ENCODE measurements at places on chromosomes 3 and 15.

DNA sequence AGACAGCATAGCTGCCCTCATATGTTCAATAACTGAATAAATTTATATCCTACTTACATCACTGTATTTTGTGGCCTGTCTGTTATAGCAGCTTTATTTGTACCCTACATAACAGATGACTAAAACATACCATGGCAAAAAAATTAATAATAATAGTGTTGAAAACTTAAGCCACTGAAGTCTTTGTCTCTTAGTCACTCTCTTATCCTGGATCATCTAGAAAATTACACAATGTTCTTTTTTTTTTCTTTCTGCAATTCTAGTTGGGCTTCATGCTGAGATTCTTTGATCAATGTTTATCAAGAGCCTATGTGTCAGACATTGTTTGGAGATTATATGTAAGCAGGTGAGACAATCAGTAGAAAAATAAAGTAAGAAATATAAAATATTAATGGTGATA lies 519.3 kb upstream of the ARPP21 start:
- DNase-seq = no peak

GRCh38 chr3:78963771-78964170 lies 804.0 kb downstream of the ROBO1 start:
- no peak for DNase-seq

DNA sequence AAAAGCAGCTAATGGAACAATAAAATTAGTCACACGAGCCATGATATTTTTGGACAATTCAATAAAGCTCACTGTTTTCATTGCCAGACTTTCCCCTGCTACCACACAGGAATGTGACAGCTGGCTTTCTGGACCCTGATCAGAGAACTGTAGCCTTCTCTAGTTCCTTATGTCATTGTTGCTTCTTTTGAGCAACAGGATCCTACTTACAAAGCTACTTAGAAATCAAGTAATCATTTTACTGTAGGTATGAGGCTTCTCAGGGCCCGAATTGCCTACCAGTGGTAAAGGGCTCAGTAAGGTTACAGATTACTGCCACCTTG lies 94.3 kb upstream of the AADACL2 start:
- DNase-seq = no peak

- no peak for DNase-seq
Measured at GRCh38 chr3:10763248-10763620, 52.8 kb upstream of the SLC6A11 start.

- DNase-seq = no peak
Measured at GRCh38 chr3:162269636-162270458, 773.2 kb downstream of the OTOL1 start.

GRCh38 chr3:23019596-23020300 lies 183.4 kb upstream of the UBE2E2 start:
- no peak for DNase-seq

- no peak for DNase-seq
Measured at GRCh38 chr3:119352034-119352609, 57.9 kb downstream of the ARHGAP31 start.

- no peak for DNase-seq
Measured at GRCh38 chr3:129327510-129327909, 48.8 kb downstream of the HMCES start.

GRCh38 chr15:84649706-84650105 lies 4.4 kb downstream of the WDR73 start:
- DNase-seq = no peak

Data from suprapubic skin (tissue), 4 donors.